ENCODE measurements at places on chromosomes 2 and 18.

DNA sequence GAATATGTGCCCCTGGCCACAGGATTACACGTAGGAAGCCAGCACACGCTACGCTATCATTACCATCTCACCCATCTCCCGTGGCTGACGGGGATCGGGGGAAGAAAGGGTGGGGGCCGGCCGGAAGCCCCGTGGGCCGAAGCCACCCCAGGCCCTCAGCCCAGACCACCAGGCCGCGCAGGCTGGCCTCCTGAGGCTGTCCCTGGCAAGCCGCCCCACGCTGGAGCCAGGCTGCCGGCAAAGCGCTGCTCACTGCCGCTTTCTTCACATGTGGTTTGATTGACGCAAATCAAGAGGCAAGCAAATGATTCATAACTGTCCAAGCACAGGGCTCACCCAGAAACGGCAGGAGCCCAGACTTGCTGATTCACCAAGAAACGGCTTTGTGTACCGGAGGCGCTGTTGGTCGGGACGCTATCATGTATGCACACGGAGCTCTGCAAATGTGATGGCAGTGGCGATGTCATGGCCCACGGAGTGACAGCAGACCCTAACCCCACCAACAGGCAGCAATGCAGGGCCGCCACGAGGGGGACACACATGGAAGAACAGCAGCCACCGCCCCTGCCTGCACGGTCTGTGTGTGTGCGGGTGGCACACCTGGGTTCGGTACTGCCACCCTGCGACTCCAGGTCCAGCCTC is 125.7 kb downstream of the HDAC4 start:
- DNase-seq, result no peak

GRCh38 chr2:102060792-102061191 is 69.0 kb downstream of the IL1R2 start:
- no peak for DNase-seq

DNA sequence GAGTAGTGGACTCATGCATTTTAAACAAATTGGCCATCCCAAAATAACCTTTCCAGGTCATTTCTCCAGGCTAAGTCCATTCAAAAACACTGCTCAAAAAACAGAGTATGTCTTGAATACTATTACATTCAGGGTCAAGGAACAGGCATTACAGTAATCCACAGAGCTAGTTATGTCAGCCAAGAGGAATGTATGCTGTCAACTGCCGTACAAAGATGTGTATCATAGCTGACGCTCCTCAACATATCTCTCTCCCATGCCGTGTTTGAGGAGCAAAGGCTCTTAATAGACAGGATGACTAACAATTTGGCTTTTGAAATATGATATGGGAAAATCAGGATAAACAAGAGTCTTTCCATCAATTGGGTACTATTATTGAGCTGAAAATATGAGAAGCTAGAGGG is 68.8 kb upstream of the KCTD1 start:
- no peak for DNase-seq

GRCh38 chr18:33627114-33627513 is 49.1 kb downstream of the ASXL3 start:
- DNase-seq, result no peak

DNA sequence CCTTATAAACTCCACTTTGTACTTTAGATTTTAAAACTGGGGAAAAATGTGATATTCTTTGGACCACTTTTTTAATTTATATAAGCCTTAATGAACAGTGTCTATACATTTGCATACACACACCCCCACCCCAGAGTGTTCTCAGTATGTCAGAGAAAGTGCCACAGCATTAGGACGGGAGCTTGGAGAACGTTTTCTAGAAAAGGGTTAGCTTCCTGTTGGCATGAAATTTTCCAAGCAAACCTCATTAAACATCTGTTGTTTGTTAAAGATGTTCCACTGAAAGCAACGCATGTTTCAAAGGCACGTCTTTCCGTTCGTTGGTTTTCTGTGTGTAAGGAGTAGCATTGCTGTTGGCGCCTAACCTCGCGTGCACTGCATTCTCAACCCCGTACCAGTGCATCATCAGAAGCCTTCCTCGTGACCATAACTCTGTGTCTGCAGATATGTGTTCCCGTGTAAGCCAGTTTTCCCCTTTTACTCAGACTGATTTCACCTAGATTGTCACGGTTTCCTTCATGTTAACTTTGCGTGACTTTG is 228.5 kb downstream of the ALPK2 start:
- DNase-seq, result no peak

DNA sequence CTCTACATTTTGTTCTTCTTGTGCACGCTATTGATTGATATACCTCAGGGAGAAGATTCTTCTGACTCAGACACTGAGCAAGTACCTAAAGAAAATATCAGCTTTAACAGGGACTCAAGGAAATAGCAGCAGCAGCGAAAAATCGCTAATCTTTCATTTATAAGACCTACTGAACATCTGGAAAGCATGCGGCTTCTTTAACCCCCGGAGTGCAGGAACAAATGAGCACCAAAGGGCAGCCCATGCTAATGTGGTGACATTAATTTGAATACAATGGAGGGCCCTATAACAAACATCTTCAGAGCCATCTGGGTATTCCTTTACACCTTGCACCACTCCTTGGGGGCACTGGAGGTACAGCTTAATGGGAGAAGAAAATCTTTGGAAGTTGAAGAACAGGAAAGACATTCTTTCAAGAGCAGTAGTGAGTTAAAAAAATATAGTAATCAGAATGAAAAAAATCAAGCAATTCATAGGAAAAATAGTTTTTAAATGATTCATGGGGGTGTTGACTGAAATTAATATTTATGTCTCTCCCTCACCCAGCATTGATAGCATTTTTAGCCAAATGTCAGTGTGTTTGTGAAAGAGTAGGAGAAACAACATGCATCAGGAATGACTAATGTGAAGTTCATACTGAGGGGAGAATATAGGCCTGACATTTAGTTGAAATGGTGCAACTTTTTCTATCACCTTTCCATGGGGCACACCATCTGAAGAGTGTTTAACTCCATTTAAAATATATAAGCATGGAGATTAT is 281.7 kb downstream of the HRH4 start:
- no peak for DNase-seq

DNA sequence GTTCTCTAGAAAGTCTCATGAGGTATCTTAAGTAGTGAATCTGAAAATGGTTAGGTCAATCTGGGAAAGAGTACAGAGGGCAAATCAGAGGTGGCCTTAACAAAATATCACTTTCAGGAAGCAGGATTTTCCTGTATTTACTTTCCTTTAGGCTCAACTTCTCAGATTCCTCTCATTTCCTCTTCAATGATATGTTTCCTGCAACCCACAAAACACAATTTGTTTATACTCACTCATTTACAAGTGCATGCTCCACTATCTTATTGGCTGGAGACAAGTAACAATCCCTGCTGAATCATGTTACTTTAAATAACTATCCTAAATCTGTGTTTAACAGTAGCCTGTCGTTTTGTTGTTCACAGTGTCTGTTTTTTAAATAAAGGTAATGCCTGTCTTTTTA is 228.1 kb downstream of the DSC3 start:
- DNase-seq, result no peak

GRCh38 chr2:17640406-17640805 is 99.9 kb downstream of the VSNL1 start:
- DNase-seq, result no peak

GRCh38 chr18:2104620-2105462 is 466.5 kb downstream of the METTL4 start:
- no peak for DNase-seq

DNA sequence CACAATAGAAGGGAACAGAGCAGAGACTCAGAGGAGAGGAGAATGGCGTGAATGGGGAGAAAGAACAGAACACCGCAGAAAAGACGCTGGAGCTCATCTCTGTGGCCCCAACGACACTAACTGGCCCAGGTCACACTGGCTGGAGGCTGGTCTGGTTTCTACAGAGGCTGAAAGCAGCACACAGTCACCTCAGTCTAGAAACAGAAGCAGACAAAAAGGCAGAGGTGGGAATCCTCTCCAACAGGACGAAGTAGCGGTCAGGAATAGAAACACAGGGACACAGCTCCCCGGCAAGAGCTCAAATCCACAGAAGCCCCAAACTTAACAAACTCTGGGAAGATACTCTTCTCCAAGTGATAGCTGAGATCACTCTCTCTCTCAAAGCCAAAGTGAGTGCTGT is 9.2 kb downstream of the SLC66A2 start:
- DNase-seq, result no peak

DNA sequence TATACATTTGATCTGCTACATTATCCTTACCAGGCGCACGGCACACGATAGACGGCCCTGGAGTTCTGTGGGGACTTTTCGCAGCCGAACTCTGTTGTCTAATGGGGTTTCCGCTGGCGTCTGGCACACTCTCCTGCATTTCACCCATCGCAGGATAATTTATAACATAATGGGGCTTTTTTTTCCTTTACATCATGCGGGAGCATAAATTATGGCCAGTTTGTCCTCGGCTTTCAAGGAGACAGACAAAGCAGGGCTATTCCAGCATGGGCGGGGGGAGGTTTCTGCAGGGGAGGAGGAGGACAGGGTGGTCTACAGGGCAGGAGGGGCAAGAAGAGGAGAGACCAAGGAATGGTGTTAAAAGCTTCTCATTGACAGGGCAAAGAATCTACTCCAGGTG is 279.8 kb downstream of the CELF4 start:
- no peak for DNase-seq

DNA sequence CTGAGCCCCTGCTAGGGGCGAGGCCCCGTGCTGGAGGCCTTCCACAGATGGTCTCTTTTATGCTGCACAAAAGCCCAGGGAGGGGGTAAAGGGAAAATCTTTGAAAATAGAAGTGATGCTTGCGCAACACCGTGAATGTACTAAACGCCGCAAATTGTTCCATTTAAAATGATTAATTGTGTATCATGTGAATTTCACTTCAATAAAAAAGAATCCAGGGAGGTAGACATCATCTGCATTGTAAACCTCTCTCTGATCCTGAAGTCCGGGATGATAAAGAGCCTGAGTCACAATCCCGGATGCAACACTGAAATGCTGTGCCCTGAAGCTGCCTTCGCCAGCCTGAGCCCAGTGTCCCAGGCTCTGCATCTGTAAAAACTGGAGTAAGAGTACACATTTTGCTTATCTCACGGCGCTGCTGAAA is 107.7 kb upstream of the PPP1CB start:
- no peak for DNase-seq

GRCh38 chr18:46252759-46253158 is 148.6 kb downstream of the HAUS1 start:
- no peak for DNase-seq

GRCh38 chr2:231661422-231662027 is 46.8 kb upstream of the PTMA start:
- DNase-seq, result no peak

DNA sequence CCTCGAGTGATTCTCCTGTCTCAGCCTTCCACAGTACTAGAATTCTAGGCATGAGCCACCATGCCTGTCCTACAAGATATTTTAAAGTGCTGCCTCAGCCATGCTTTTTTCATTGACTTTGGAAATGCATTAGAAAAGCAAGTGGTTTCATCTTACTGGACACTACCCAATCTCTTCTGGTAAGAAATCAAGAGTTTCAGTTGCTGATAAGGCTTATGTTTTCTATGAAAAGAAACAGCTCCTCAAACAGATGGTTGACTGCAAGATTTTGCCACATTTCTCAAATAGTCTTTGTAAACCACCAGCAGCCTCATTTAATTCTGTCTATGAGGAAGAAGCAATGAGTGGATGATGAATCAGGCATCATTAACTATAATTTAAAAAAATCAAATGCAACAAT is 264.5 kb upstream of the LRP1B start:
- no peak for DNase-seq

DNA sequence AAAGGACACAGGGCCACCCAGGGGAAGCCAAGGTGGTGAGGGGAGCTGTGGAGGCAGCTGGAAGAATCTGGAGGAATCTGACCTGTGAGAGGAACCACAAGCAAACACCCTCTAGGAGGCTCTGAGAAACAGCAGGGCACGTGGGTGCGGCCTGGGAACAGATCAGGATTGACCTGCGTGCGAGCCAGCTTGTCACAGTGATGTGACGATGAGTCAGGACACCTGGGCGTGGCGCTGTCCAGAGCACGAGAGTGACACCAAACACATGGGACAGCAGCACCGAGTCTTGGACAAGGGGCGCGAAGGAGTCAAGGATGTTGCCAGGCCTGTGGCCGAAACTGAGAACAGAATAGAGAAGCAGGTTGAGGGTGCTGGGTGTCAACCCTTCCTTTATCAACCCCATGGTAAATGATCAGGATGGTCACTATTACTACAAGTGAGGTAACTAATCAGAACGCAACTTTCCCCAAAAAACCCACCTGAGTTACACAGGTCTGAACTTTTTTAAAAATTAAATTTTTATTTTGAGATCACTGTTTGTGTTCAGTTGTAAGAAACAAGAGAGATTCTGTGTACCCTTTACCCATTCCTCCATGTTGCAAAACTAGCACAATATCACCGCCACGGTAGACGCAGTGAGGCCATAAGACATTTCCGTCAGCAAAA is 637 bp upstream of the SFT2D3 start:
- DNase-seq, result peak; percentile 69

DNA sequence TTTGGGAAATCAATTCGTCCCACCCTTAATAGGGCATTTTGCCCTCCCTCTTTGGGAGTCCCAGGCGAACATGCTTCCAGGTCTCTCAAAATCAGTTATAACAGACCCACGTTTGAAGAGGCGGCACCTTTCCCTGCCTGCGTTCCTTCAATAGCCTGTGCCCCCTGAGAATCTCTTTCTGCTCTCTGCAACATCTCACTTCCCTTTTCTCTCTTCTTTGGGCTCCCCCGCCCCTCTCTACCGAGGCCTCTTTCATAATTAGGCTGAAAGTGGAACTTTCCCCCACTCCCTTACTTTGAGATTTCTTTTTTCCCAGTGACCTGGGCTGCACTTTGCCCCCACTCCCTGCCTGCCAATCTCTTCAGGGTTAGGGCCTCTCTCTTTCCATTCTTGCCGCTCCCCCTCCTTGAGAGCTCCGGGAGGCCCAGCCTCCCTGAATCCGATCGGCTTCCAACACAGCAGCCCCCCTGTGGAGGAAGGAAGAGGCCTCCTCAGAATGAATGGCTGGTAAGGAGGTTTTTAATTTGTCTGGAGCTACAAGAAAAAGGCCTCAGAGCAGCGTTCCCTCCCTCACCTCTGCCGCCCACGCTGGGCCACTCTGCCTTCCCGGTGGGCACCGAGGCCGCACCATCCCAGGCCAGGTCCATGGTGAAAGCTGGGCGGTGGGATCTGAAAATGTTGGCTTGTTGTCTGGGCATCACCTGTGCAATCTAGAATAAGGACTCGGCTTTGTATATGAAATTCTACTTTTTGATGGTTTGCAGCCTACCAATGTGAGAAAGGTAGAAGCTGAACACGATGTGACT is 162.6 kb upstream of the SIX3 start:
- no peak for DNase-seq

DNA sequence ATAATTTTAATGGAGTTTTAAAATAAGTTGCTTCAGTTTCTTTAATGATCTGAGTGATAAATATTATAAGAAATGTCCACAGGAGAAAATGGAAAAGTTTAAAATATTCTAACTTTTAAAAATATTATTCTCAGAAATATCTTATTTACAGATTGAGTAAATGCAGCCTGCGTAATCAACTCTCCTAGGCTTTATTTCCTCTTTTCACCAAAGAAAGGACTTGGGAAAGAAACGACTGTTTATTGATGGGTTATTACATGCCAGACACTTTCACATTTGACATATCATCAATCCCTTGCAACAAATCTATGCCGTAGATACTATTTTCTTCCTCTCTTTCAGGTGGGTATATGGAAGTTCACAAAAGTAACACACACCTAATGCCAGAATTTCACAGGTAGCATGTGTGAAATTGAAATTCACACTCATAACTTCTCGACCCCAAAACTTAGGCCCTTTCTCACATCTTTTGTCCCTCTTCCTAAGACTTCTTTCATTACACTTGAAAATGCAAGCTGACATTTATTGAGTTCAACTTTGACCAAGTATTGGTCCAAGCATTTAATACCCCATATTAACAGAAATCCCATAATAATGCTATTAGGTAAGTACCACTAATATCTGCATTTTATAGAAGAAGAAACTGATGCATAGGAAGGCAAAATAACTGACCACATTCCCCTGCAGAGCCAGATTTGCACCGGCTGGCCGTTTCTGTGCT is 49.2 kb downstream of the MYOM1 start:
- no peak for DNase-seq
